Inflammatory macrophage treated with lipopolysaccharide for 1 hour (primary cell): ENCODE measurements at places on chromosomes 3 and 15.

DNA sequence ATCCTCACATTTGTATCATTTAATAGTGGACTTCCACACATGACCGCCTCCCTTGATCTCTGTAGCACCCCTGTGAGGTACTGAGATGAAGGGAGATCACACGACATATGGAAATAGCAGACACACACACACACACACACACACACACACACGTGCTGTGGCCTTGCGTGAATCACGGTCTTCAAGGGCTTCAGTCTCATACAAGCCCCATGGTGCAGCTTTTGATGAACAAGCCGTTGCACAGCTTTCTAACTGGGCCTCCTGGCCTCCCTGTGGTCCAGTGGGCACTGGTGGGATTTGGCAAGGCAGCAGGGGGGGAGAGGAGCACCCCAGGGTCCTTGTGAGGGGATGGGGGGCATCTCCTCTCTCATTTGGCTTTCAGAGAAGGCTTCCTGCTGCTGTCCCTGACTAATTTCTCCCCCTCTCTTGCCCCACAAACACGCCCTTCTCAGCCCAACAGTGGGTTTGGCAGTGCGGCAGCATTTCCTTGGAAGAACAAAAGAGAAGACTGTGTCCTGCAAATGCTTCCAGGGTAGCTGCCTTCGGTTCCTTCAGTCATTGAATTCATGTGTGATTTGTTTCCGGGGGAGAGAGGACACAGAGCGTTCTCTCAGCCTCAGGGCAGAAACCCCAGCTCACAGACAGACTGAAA, 98.7 kb downstream of the SMAD6 start:
- DNase-seq: no peak

DNA sequence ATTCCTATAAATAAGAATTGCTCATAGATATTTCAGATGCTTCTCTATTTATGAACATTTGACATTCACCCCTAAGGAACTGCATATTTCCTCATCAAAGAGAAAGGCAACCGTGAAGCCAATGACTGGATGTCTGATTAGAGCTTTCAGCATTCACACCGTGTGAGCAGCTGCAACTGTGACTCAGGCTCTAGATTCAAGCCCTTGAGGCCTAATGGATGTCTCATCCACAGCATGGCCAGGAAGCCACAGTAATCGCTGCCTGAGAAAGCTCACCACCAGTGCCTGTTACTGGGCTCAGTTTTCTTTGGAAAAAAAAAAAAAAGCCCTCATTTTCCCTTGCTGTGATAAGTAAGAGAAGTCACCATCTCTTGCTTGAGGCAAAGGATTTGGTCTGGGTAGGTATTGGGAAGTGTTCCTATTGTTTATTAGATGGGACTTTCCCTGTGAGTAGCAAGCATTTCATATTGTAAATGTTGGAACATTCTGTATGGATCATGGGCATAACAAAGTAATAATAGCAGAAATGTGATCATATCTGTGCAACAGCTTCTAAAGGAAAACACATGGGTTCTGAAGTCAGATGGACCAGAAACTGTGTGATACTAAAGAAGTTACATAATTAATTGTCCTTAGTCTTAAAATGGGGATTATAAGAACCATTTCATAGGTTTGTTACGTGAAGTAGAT, 783.7 kb downstream of the AGBL1 start:
- DNase-seq: no peak

DNA sequence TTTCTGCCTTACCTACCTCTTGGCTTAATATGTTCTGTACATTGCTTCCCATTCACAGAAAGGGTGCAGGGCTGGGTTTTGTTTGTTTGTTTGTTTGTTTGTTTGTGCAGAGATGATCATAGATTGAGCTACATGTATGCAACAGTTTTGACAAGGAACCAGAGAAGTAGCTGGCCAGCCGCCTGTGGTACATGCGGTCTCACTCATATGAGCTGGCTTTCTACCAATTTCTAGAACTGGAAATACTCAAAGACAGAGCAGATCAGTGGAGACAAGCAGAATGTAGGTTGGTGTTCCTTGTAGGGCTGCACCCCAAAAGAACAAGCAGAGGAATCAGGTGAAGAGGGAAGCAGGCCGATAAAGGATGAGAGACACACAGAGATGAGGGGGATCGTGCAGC, 502.7 kb downstream of the SOX2 start:
- no peak for DNase-seq

DNA sequence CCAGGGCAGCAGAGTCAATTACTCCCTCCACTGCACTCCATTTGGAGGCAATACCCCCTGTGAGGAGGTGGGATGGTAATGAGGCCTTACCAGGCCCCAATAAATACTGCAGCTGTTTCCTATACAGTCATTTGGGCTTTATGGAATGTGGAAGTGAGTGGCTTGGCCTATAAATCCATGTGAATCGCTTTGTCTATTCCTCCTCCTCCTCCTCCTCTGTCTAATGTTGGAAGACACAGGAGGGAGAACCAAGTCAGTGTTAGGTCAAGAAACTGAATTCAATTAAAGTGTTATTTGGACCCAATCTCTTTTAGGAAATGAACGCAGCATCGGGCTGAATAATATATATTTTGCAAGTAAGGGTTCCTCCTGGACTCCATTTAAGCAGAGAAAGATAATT, 17.3 kb upstream of the SRGAP3 start:
- DNase-seq: no peak
